ENCODE measurements at places on chromosomes 12 and 14.

DNA sequence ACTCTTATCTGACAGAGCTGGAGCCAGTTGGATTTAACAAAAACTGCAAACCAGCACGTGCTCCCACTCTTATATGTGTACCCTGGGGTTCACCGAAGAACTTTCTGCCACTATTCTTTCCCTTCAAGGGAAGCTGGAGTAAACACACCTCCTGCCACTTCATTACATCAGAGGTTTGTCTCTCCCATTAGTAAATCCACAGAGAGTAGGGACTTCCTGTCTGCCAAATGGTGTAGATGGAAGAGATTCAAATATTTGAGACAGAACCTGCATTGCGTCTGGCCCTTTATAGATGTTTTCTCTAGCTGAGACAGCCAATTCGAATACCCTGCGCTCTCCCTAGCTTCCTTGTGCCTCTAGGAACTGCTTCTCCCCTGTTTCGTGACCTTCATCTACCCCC is 29.1 kb upstream of the AEBP2 start:
- DNase-seq = no peak

DNA sequence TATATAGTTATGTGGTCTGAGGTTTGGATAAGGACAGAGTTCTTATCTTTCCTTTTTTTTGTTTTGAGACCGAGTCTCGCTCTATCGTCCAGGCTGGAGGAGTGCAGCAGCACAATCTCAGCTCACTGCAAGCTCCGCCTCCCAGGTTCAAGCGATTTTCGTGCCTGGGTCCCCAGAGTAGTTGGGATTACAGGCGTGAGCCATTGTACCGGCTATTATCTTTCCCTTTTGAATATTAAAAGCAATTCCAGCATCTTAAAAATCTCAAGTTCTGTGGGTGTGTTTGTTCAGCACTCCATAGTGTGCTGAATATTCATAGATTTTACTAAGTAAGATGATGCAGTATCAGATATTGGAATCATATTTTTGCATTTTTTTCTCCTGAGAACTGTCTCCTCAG is 404.4 kb upstream of the RGS6 start:
- DNase-seq = no peak

DNA sequence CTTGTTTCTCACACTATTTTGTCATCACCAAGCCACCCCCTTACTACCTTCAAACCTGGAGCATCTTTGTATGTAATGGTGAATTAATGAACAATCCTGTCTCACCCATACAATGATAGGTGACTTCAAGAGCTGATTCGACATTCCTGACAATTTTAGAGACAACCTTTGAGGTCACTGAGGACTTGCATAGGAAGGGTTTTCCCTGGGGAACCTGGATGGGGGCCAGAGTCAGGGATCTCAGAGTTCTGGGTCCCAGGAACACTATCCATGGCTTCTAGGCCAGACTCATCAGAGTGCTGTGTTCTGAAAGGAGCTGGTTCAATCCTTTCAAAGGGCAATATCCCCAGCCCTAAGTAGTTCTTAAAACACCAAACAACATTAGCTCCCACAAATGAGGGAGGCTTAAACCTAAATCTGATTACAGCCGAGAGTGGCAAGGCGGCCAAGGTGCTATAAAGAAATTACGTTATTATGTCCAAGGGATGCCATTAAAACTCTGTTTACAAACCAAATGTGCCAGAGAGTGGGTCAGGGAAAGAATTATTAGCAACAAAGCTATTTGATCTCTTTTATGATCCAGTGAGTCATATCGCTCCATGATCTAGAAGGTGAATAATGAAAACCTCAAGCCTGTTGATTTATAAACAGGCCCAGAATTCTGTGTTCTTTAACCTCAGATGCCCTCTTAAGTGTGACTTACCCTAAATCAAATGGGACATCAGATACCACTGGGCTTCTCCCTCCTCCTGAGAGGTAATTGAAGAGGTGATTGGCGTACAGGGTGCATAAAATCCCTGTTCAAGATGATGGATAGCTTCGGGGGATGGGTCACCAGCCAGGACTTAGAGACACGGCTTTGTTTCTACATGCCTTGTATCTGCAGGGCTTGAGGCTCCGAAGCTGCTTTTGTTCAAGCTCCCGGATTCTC is 230.2 kb upstream of the TBX3 start:
- DNase-seq = no peak

DNA sequence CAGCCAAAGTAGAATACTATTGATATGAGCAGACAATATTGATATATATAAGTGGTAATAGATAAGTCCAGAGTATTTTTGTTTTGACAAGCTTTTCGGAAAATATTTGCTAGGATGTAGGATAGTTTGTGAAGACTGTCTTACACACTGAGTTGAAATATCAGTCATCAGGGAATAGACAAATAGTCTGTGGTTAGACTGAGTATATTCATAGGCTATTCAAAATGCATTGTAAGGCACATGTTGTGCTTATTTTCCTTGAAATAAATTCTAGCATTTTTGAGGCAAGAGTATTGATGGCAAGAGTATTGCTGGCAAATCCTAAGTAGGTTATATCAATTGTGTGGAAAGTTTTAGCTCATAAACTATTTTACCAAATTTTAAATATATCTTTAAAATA is 201.1 kb downstream of the LRIG3 start:
- no peak for DNase-seq

GRCh38 chr12:91127306-91127705 is 16.0 kb upstream of the LUM start:
- DNase-seq = no peak

DNA sequence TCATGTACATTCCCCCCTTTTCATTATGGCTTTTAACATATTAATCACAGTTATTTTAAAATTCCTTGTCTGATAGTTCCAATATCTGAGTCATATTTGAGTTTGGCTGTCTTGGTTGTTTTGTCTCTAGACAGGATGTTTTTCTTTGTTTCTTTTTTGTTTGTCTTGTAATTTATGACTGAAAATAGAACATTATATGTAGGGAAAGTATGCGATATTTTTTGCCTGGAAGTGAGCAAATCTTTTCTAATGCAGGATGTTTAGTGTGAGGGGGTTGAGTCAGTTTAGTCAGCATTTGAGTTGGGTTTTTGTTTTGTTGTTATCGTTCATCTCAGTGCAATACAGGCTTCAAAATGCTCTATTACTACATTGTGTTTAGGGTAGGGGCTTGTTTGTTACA is 239.7 kb downstream of the SNAPC1 start:
- no peak for DNase-seq
